Heart left ventricle (tissue), 16 donors: ENCODE measurements at places on chromosomes 12 and 14.

DNA sequence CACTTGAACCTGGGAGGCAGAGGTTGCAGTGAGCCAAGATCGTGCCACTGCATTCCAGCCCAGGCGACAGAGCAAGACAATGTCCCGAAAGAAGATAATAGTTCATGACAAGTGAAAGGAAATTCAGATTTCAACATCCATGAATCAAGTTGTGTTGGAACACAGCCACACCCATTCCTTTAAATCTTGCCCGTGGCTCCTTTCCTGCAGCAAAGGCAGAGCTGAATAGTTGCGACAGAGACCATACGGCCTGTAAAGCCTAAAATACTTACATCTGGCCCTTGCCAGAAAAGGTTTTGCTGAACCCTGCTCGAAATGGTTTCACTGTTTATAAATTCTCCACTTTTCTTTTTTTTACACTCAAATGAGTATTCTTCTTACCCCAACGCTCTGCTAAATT is 17.7 kb upstream of the ITPK1 start:
- no peak for DNase-seq

GRCh38 chr14:69982220-69982839 is 103.1 kb downstream of the SMOC1 start:
- no peak for DNase-seq

GRCh38 chr12:109927622-109928021 is 27.5 kb downstream of the TCHP start:
- no peak for DNase-seq

DNA sequence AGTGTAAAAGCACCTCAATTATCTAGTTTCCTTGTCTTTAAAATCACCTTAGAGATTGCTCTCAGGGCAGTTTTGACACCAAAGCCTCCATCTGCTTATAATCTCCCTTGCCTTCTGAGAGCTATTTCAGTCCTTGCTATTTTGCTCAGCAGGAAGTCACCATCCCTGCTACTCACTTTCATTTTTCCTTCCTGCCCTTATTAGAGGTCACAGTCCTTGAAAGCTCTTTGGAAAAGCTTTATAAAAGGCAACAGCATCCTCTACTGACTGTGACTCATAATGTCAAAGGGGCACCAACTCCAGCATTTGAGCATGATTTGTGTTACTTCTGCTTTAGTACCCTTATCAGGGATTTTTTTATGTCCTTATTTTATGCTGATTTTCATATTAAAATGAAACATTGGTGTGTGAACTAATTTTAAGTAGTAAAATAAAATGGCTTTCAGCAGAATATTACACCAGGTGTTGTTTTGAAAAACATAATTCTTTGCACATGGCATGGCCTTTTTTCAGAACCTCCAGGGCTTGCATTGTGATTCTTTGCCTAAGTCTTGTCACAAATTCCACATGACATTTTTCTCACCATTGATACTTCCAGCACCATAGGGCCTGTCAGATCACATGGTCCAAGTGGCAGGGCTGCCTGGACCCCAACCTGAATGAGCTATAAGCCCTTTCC is 213.0 kb downstream of the ADAMTS20 start:
- DNase-seq, result no peak
